ENCODE measurements at places on chromosomes 16 and 17. TPM values are rescaled to one million over a fixed set of nuclear protein-coding genes. Genes with fewer than 3 reads are reported as not detected.

MEOX1 gene
- total RNA-seq: 0.42 TPM

CD300H gene
- 0.73 TPM for total RNA-seq

SLC4A1 gene
- 0.42 TPM for total RNA-seq

TNP2 gene
- total RNA-seq: not detected

MYO15A gene
- total RNA-seq: 0.84 TPM
